Fibroblast of pulmonary artery (primary cell): ENCODE measurements at places on chromosomes 7 and 10.

GRCh38 chr10:68047554-68048327 is 27.3 kb downstream of the HERC4 start:
- peak; percentile 25 for DNase-seq

- DNase-seq = no peak
Measured at GRCh38 chr7:44565795-44566559, 7.7 kb downstream of the DDX56 start.

GRCh38 chr10:129126982-129127381 is 340.1 kb upstream of the MGMT start:
- no peak for DNase-seq

DNA sequence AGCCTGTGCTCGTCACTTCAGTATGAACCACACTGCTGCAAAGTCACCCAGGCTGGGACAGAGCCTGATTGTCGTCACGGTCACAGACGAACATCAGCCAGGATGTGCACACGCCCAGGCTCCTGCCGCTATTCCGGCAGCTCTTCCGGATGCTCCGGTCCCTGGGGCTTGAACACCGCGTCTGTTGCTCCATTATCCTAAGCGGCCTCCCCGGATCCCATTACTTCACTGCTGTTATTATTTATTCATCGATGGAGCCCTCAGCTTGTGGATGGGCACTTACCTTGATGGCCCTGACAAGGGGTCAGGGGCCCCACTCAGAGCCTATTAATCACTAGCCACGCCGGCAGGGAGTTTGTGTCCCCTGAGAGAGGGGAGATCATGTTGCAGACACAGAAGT is 120.8 kb upstream of the PCBD1 start:
- no peak for DNase-seq

GRCh38 chr10:6383096-6383812 is 180.5 kb downstream of the PFKFB3 start:
- DNase-seq = peak; percentile 73

DNA sequence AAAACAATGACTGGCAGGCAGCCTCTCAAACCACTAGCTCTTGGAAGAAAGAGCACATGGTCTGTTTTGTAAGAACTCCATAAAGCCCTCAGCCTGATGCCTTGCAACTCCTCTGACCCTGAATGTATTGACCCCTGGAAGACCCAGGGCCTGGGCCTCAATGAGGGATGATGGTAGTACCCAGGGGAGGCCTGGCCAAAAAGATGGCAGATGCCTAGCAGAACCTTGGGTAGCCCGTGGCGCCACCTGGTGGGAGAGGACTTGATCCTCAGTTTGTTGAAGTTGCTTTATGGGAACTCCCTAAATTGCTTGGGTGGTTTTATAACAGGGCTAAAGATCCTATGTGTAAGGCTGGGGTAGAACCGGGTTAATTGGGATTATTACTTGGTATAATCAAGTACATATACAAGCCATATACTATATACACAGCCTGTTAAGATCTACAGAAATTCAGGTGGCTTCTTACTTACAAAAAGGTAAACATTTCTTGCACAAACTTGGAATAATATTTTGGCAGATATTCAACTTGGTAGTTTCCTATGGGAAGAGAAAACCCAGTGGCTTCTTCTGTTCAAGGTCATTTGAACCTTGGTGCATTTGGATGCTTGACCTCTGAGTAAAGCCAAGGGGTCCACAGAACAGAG is 95.8 kb upstream of the CACUL1 start:
- peak; percentile 74 for DNase-seq

DNA sequence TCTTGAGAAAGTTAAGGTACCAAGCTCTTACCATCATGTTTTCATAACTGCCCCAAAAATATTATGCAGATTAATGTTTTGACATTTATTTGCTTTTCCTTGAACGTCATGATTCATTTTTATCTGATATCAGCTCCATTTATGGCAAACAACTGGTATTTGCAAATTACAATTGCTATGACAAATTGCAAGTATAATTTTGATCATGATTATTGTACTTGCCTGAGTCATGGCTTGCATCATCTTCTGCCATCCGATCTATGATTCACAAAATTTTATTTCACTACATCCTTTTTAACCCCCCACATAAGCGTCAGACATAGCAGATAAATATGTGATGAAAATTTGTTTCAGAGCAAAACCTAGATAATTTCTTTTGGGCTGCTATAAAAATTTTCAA is 155.0 kb downstream of the STK31 start:
- peak; percentile 86 for DNase-seq

- no peak for DNase-seq
Measured at GRCh38 chr7:5238500-5238899, 44.2 kb upstream of the SLC29A4 start.

- no peak for DNase-seq
Measured at GRCh38 chr7:31251441-31251840, 89.1 kb downstream of the NEUROD6 start.

DNA sequence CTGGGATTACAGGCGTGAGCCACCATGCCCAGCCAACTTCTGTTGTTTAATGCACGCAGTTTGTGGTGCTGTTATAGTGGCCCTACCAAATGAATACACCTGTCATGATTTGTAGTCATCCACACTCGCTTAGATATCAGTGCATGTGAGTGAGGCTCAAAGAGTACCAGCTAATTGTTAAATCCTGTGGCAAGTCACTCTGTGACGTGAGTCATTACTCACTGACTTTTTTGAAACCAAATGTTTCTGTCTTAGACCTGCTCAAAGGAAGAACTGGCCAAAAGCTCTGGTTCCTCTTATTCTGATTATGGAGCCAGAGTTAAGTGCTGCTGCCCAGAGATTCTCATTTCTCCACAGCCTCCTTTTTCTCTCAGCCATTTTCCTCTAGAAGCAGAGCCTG is 109.4 kb downstream of the PRKAG2 start:
- no peak for DNase-seq
